ENCODE measurements at places on chromosomes 3 and 15.

DNA sequence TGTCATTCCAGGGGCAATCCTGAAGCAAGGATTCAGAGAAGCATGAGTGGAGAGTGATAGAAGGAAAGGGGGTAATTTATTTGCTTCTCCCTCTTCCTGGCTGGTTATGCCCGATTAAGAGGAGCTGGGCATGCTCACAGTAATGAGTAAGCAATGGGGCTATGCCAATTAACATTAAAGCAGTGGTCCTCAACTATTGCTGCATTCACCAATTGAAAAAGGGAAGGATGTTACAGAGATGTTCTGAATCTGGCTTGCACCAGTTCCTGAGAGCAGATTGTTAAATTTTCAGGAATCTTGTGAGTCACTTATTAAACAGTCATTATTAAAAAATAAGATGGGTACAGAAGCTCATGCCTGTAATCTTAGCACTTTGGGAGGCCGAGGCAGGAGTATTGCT lies 85.9 kb upstream of the ZBTB20 start:
- no peak for DNase-seq

DNA sequence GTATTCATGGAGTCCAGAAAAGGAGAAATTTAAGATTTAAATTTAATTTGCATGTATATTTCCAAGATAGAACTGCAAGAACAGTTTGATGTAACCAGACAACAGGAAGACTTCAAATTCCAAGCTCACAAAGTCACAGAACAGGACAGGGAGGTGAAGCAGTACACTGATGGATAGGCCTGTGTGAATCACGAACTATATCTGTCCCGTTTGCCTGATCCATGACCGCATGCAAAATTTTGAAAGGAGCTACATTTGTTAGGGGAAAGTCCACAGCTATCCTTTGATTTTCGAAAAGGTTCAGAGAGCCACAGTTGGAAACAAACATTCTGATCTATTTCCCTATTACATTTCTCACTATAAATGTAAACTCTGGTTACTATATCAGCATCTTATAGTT lies 79.5 kb upstream of the SLC12A8 start:
- DNase-seq, result no peak

GRCh38 chr15:75869446-75869845 lies 26.2 kb downstream of the UBE2Q2 start:
- DNase-seq, result no peak

- no peak for DNase-seq
These were observed 68.0 kb upstream of the PTPRG start for GRCh38 chr3:61493339-61493738.

GRCh38 chr15:66228807-66229735 lies 24.5 kb downstream of the MEGF11 start:
- DNase-seq, result no peak

DNA sequence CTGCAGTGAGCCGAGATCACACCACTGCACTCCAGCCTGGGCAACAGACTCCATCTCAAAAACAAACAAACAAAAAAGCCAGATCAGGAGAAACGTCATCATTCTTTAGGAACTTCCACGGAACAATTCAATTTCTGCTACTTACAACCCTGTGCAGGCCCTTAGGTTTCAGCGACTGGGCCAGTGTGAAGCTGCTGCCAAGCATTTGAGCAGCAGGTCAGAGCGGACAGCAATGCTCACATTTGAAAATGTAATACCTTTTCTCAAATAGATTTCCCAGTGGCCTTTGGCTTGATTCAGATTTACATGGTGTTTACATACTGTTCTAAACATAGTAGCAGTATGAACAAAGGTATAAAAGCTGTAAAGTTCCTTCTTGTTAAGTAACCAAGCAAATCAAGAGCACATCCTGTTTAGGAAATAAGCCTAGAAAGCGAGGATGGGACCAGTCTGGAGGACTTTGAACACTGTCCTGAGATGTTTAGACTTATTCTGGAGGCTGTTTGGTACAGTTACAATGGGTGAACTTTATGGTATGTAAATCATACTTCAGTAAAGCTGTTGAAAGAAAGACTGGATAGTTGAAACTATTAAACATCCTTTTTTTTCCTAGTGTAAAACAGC lies 141.2 kb downstream of the HCN4 start:
- no peak for DNase-seq

- DNase-seq, result no peak
These were observed 314.9 kb upstream of the ATP11B start for GRCh38 chr3:182478369-182478768.

- no peak for DNase-seq
These were observed 11.1 kb downstream of the ISLR start for GRCh38 chr15:74184582-74185091.

GRCh38 chr3:82055792-82056191 lies 294.3 kb upstream of the GBE1 start:
- DNase-seq, result no peak

- no peak for DNase-seq
These were observed 3.5 kb downstream of the SMAD3 start for GRCh38 chr15:67068710-67069400.

DNA sequence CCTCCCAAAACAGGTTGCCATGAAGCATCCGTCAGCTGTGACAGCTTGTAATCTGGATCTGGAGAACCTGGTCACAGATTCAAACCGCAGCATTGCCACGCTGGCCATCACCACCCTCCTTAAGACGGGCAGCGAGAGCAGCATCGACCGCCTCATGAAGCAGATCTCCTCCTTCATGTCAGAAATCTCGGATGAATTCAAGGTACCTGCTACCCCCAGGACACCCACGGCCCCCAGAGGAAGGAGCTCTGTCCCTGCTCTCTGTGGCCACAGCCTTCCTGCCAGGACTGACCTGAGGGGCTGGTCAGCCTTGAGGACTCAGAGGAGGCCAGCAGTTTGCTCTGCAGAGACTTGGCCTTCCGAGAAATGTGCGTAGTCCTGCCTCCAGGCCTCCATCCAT lies 11.2 kb downstream of the COPG1 start:
- no peak for DNase-seq

- DNase-seq, result no peak
These were observed 19.7 kb upstream of the CGNL1 start for GRCh38 chr15:57356636-57357035.

DNA sequence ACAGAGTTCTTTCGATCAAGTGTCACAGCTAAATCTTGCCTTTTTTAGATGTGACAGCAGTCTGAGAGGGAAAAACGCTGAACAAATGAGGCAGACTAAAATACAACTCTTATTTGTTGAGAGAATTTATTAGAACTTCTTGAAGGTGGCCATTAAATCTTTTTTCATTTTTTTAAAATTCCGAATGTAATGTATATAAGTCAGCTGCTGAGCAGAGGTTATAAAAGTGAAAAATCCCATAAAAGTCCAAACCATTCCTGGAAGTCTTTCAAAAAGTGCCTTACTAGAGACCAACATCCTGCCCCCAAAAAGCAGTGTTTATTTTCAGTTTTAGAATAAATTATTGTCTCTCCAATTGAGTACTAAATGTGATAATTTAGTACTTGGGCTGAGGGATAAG lies 3.1 kb downstream of the TSEN2 start:
- DNase-seq, result no peak

Measured in skeletal muscle cell (primary cell).